ENCODE measurements at places on chromosomes 2 and 18.

DNA sequence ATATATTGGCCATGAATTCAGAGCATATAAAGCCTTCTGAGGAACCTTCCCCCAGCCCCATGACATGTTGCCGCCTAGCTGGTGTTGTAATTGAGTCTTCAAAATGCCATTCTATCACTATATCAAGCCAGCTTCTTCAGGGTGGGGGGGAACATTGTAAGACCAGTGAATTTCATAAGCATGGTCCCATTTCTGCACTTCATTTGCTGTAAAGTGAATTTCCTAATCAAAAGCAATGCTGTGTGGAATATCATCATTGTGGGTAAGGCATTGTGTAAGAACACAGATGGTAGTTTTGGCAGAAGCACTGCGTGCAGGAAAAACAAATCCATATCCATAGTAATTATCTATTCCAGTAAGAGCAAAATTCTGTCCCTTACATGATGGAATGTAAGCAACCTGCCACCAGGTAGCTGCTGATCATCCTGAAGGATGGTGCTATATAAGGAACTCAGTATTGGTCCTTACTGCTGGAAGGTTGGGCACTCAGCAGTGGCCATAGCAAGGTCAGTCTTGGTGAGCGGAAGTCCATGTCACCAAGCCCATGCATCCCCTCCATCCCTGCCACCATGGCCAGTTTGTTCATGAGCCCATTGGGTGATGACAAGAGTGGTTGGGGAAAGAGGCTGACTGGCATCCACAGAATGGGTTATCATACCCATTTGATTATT is 159.4 kb downstream of the COPS8 start:
- no peak for DNase-seq

DNA sequence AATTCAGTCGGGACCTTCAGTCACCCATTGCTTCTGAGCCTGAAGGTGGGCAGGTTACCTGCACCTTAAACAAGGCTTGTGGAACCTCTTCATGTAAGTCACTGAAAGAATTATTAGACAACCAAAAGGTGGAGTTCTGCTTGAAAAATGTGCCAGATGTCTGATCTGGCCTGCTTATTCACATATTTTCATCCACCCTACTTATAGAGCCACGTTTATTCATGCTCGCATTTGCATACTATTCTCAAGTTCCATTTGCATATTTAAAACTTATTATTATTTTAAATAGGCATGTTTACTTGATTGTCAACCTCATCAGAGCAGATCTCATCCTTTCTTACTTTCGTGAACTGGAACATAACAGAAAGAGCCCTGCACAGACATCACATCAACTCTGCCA is 140.0 kb upstream of the NABP1 start:
- no peak for DNase-seq

DNA sequence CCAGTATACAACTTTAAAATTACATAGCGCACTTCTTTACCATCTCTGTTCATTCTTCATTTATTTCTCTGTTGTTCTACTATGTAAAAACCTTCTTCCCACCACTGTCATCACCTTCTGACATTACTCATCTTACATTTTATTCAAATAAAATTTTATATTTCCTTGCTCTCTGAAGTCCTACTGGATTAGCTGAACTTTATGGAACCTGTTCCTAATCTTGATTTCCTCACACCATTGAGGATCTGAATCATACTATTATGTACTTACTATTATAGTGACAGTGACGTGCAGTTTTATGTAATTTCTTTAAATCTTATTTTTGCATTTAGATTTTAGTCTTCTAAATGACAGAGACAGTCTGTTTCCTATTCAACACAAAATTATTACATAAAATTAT is 98.3 kb downstream of the DYNAP start:
- no peak for DNase-seq

- no peak for DNase-seq
These were observed 15.2 kb downstream of the LANCL1 start for GRCh38 chr2:210461401-210461800.

DNA sequence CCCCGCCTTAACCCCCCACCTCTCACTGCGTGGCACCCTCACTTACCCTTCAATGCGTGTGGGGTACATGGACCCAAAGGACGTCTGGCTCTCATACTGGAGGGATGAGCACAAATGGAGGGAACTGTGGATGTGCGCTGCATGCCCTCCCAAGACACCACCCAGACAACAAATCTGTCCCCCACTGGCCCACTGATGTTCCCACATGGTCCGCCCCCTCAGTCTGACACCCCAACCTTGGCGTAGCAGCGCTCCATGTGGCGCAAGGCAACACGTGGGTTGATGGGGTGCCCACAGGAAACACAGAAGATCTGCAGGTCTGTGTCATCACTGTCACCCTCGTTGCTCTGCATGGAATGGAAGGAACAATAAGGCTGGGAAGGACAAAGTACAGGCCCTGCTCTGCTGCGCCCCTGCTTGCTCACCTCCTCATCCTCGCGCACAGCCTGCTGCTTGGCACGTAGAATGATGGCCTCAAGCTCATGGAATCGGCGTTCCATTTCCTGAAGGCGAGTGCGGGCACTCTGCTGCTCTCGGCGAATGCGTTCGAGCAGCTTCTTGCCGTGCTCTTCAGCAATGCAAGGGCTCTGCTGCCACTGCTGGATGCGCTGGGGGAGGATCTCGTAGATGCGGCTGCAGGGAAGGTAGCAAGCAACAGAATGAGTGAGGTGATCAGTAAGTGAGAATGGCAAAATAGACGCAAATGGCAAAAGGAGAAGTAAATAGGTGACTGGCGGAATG is 2.3 kb upstream of the MBD1 start:
- no peak for DNase-seq

DNA sequence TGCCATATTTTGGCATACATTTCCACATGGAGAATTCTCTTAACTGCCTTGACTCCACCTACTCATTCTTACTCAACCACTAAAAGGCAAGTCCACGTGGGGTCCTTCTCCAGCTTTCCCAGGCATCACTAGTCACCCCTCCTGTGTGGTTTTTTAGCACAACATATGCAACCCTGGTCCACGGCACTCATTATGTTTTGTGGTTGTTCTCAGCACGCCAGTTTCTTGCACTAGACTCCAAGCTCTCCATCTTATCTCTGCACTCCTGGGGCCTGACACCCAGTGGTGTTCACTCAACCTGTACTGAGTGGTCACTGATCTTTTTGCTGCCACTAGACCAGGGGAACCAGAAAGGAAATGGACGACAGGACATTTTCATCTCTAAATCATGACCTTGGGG is 18.0 kb downstream of the MARCHF4 start:
- DNase-seq, result no peak

DNA sequence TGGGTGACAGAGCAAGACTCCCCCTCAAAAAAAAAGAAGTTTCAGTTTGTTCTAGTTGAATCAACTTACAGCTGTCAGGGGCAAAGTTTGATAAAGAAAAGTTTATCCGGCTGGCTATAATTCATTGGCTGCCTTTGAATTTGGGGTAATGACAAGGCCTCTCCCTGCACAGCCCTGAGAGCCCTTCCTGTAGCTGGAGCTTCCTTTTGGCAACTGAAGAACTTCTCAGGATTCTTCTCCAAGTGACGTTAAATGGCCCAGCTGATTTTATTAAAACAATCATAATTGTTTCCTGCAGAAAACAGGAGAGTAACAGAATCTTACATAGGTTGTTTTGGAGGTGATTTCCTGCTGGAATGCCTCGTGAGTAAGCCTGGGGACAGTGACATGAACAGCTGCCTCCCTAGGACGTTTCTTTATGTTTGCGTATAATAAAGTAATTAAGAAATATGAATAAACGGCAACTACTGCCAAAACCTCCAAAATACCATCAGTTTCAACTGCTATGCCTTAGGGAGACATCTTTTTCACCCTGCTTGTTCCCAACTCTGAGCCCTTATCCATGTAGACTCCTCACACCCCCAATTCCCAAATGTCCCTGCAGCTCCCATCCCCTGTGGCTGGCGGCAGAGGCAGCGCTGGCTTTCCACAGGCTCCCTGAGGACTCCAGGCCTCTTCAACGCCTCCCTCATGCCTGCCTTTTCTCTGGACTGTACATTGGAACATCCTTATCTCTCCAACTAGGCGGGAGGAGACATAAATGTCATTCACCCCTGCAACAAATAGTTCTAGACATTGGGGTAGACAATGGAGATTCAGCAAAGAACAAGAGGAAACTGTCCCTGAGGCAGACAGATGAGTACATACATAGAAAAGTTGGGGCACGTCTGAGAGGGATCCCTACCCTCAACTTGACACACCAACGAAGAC is 59.2 kb upstream of the FZD7 start:
- DNase-seq, result no peak

DNA sequence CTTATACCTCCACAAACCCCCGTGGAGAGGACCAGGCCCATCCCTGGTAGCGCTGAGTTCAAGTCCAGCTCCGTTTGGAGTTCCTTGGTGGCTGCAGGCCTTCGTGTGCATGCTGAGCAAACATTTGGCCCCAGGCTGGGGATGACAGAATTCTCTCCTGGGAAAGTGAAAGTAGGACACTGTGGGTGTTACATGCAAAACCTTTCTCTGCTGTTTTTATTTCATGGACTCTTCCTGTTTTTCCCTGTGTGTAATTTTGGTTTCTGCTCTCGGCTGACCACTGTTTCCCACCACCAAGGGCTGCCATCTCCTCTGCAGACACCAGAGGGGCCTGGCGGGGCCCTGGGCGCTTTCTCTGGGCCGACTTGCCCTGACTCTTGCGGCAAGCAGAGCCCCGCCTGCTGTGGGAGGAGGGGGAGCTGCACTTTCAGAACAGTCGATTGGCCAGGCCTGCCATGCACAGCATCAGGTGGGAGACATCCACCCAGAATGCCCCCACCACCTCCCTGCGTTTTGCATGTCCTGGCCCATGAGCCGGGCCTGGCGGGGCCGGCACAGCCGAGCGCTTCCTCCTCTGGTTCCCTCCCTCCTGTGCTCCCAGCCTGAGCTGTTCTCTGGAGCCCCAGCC is 102.4 kb downstream of the CABLES1 start:
- no peak for DNase-seq

- DNase-seq, result peak; percentile 60
These were observed 3.6 kb downstream of the IGFBP2 start for GRCh38 chr2:216636551-216637450.

- DNase-seq, result no peak
These were observed 6.2 kb downstream of the PKDCC start for GRCh38 chr2:42053791-42054701.

DNA sequence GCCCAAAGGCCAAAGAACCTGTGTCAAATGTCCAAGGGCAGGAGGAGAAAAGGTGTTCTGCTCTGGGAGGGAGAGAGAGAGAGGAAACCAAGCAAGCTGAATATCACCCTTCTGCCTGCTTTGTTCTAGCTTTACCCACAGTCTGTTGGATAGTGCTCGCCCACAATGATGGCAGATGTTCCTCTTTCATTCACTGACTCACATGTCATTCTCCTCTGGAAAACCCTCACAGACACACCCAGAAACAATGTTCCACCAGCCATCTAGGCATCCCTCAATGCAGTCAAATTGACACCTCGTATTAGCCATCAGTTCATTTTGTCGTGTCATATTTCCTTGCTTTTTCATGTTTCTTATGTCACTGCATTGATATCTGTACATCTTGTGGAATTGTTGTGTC is 150.3 kb downstream of the UBR3 start:
- DNase-seq, result no peak

- no peak for DNase-seq
These were observed 179.4 kb upstream of the SESTD1 start for GRCh38 chr2:179444056-179444455.
